ENCODE measurements at places on chromosomes 11 and 22. TPM values are rescaled to one million over a fixed set of nuclear protein-coding genes. Genes with fewer than 3 reads are reported as not detected.

Gene CRYBA4
- total RNA-seq: not detected

Gene ARHGAP32
- 5.8 TPM for total RNA-seq

Gene GAS2
- 2.2 TPM for total RNA-seq

Gene YAP1
- total RNA-seq: 119 TPM

Gene GAL
- total RNA-seq: 6.1 TPM

Gene CABP2
- not detected for total RNA-seq

Gene FGF19
- 0.16 TPM for total RNA-seq

Gene SLC1A2
- not detected for total RNA-seq

Gene SAA1
- total RNA-seq: 160 TPM

Gene HOATZ
- total RNA-seq: not detected

Gene HTR3B
- total RNA-seq: not detected

Gene ABCG4
- total RNA-seq: 0.08 TPM

Gene ZNF408
- 13.3 TPM for total RNA-seq

Gene MICAL2
- 147 TPM for total RNA-seq

Gene CFAP300
- 5.9 TPM for total RNA-seq

Gene SLC29A2
- total RNA-seq: 3.1 TPM

Gene CLCF1
- total RNA-seq: 4.6 TPM

Gene JRKL
- 5.5 TPM for total RNA-seq

Gene TP53I11
- 48.4 TPM for total RNA-seq

Gene OR5D18
- not detected for total RNA-seq

Gene EMID1
- not detected for total RNA-seq

Gene OR8G5
- total RNA-seq: not detected

Gene GDPD4
- not detected for total RNA-seq

Gene SULT4A1
- 0.08 TPM for total RNA-seq

Gene PRG2
- 0.08 TPM for total RNA-seq

Gene P4HA3
- 1.1 TPM for total RNA-seq

Gene RASL10A
- total RNA-seq: not detected

Data from hair follicular keratinocyte (primary cell).